ENCODE measurements at places on chromosomes 12 and 14. TPM values are rescaled to one million over a fixed set of nuclear protein-coding genes. Genes with fewer than 3 reads are reported as not detected.

DNA sequence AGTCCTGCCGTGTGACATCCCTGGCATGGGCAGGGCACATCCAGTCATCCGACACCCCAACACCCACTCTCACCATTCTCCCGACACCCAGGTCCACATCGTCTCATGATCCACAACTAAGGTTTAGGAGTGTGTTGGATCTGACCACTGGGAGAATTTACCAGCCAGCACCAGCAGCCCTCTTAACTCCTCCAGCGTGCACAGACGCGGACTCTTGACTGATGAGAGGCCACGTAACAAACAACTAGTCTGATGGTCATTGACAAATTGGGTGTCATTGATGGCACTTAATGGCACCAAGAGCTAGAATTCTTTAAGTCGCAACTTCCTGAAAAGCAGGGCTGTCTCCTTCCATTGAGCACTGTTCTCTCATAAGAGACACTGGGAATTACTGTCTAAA is 203.0 kb upstream of the SFSWAP start:
- no peak for DNase-seq

DNA sequence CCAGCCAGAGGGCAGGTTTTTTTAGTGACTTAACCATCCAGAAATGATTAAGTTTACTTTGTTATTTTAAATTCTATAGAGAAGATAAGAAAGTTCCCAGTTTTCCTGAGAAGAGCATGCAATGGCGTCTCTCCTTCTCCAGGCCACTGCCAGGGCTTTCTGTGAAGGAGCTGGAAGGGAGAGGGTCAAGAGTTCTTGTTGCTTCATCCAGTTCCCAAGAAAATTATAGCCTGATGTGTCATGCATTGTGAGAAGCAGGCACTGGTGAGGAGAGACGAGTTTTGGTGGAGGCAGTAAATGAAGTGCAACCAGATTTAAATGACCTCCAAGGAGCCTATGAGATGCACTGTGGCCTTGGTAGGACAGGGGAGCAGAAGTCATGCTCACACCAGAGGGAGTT is 14.2 kb downstream of the ELK3 start:
- no peak for DNase-seq

- DNase-seq = no peak
Measured at GRCh38 chr14:86404425-86404824, 874.5 kb downstream of the FLRT2 start.

DNA sequence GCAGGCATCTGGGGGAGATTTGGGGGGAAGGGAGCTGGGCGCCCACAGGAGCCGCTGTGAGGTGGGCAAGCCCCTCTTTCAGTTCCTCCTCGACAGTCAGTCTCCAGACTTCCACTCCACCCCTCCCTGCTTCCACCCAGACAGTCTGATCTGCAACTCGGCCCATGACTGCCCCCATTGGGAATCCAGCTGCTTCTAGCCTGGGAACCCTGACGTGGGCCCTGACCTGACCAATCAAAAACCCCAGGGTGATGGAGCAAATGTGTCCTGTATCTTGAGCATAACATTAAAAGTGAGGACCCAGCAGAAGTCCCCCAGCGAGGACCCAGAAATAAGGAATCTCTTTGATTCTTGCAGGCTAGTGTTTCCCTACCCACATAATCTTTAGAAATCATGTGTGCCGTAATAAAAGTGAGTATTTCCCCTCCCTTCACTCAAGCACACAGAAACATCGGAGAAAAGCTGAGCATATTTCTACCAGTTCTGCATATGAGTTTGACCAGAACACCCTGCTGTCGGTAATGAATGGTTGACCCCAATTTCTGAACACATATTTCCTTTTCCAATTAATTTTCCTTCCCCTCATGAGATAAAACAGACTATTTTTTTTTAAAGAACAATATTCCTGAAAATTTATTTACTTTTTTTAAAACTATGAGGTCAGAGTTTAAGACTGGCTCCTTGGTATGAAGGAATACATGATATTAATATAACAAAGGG is 6.4 kb downstream of the SSH1 start:
- no peak for DNase-seq

DNA sequence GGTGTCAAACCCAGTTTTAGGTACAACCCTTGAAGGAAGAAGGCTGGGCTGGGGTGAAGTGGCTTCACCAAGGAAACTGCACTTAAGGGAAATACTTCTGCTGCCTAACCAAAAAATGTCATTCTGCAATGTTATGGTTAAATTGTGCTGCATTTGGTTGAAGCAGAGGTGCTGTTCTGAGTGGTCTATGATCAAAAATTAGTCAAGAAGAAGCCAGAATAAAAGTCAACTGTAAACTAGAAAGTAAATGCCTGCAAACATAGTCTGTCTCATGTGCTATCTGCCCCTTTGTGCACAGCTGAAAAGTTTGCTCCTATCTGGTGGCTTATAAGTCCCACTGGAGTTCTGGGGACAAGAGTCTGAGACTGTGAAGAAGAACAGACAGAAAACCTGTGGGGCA is 158.8 kb downstream of the C12orf42 start:
- DNase-seq = no peak

DNA sequence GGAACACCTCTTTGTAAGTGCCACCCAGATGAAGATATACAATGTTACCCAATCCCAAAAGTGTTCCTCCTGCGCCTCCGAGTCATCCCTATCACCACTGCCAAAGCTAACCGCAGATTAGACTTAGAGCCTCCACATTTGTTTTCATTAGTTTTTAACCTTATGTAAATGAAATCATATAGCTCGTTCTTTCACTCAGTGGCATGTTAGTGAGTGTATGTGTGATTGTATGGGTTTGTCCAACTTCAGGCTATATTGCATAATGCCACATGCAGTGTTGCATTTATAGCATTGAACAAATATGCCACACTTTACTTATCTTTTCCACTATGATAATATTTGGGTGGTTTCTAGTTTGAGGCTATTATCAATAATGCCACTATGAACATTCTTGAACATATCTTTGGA is 18.0 kb downstream of the MAP1LC3B2 start:
- DNase-seq = no peak

Gene C12orf54
- total RNA-seq = not detected

Gene AQP6
- 0.10 TPM for total RNA-seq

GRCh38 chr14:32683679-32684078 is 255.0 kb upstream of the NPAS3 start:
- no peak for DNase-seq

Measured in tongue (tissue), 3 donors.